ENCODE measurements at places on chromosomes 12 and 14.

- no peak for DNase-seq
Observed at GRCh38 chr12:113700943-113701342, 229.3 kb upstream of the LHX5 start.

- no peak for DNase-seq
Observed at GRCh38 chr12:26471560-26471959, 276.2 kb downstream of the SSPN start.

DNA sequence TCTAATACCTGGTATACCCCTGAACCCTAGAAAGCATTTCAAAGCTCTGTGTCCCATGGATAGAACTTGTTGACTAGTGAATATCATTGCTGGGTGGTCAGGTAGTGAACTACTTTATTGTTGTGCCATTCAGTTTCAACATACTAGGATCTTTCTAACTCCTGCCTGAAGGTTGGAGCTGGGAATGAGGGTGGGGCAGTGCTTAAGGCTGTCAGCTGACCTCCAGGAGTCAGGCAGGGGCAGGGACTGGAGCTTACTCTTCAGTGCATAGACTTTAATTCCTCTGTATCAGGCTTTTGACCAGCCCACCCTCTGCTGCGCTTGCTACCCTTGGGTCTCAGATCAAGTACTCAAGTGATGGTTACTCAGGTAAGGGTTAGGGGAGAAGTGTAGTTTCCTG, 102.6 kb upstream of the RFX4 start:
- DNase-seq: no peak

GRCh38 chr12:132417741-132418140, 72.2 kb upstream of the FBRSL1 start:
- DNase-seq: no peak

DNA sequence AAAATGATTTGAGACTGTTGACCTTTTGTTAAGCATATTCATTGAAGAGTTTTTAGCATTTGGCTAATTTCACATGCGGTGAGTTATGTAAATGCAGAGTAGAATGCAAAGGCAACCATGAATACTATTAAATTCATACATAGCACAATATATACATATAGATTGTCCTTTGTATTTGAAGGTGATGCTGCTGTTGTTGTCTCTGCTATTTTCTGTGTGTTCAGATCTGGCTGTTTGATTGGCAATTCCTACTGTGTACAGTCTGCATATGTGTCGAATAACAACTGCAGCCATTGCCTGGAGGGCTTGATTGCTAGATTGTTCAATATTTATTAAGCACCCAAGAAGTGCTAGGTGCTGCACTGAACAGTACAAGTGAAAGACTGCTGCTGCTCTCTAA, 187.4 kb downstream of the FOXG1 start:
- no peak for DNase-seq

GRCh38 chr12:126781593-126781992, 1485.4 kb upstream of the TMEM132C start:
- no peak for DNase-seq

DNA sequence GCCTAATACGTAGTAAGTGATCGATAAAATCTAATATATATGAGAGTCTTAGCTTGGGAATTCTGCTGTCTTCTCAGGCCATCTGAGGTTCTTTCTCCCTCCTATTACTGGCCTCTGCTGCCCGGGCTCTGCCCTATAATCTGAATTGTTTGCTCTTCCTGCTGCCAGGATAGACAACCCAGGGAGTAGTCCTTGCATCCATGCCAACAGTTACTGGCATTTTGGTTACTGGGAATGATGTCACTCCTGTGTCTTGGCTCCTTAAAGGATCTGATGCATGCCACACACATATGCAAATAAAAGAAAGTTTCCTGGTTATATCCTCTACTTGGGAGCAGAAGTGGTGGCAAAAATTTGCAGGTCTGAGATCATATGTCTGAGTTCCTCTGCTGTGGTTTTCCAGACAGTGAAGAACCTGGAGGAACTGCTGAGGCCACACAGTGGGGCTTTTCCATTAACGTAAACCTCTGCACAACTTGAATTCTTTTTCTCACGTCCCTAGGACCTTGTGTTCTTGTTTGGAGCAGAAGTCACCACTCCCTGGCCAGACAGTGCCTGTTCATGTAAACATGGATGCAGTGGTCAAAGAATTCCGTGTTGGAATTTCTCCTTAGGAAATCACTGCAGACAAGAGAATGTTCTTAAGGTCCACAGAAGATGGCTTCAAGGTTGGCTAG, 320.6 kb upstream of the TBX3 start:
- DNase-seq: no peak

- peak; percentile 76 for DNase-seq
Observed at GRCh38 chr12:14884458-14884878, 1.2 kb downstream of the MGP start.

GRCh38 chr12:63149909-63150712, 890 bp downstream of the AVPR1A start:
- no peak for DNase-seq

GRCh38 chr12:1540690-1541089, 53.7 kb downstream of the FBXL14 start:
- DNase-seq: no peak

Data from stimulated activated CD8-positive, alpha-beta memory T cell treated with anti-CD3 and anti-CD28 coated beads, Interleukin-4, amount 100 ng/mL, for 1 hour (primary cell).